ENCODE measurements at places on chromosomes 16 and 17. TPM values are rescaled to one million over a fixed set of nuclear protein-coding genes. Genes with fewer than 3 reads are reported as not detected.
A peak's percentile ranks its signal among the peaks of the same experiment; 100 is the strongest.

Gene TMEM92
- not detected for total RNA-seq

Gene VWA3A
- total RNA-seq, result not detected

GRCh38 chr17:19753661-19754463, 5.8 kb upstream of the ALDH3A1 start:
- DNase-seq, result peak; percentile 73

Gene DUSP14
- 80.2 TPM for total RNA-seq

GRCh38 chr17:68288804-68289203, 2.1 kb downstream of the SLC16A6 start:
- no peak for DNase-seq

DNA sequence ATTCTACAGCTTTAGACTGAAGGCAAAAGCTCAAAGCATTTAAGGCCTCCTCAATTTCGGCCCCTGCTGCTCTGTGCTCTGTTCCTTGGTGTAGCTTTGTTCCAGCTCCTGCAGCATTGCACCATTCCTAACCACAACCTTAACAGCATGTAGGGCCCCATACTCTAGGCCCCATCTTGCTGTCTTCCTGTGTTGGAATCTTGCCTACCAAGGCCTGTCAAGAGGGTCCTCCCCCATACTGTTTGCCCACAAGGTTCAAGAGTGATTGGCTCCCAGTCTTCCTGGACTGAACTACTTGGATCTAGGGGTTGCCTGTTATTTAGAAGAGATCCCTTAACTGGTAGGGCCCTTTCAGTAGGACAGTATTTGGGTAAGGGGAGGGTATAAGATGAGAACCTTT, 26.8 kb downstream of the TRPV2 start:
- DNase-seq, result no peak

GRCh38 chr16:11355862-11356261, 10.6 kb downstream of the RMI2 start:
- no peak for DNase-seq

- no peak for DNase-seq
Observed at GRCh38 chr17:42386777-42387657, 1.2 kb downstream of the STAT3 start.

DNA sequence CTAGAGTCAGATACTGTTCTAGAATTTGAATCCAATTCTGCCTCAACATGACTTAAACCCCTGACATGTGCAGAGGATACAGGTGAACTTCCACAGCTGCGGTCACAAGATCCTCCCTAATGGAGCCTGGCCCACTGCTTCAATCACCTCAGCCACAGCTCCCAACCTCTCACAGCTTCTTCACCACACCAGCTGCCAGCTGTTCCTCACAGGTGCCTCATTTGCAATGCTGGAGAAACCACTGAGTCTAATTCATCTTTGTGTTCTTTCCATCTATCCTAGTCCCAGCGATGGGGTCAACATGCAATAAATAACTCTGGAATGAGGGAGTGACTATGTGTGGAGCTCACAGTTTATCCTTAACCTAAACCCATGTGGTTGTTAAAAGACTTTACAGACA, 72.0 kb upstream of the MAF start:
- DNase-seq, result peak; percentile 58

Gene OTOA
- 0.64 TPM for total RNA-seq

DNA sequence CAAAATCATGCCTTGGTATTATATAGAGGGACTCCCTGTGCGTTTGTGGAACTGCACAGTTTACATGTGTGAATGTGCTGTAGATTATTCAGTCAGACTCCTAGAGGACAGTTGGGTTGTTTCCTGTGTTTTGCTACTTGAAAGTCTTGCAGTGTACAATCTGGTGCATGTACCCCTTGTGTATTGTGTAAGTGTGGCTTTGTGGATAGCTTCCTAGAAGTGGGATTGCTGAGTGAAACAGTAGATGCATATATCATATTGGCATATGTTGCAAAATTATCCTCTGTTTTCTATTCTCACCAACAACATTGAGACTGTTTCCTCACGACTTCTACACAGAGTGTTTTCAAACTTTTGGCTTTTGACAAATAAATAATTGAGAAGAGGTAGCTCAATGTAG, 263.7 kb downstream of the MAP2K6 start:
- DNase-seq, result no peak
